ENCODE measurements at places on chromosomes 7 and 10. TPM values are rescaled to one million over a fixed set of nuclear protein-coding genes. Genes with fewer than 3 reads are reported as not detected.

GARIN1A gene
- 4.6 TPM for polyA plus RNA-seq

MSS51 gene
- polyA plus RNA-seq, result 3.3 TPM

INTS1 gene
- polyA plus RNA-seq, result 41.9 TPM

SLC26A5 gene
- not detected for polyA plus RNA-seq

MEIG1 gene
- not detected for polyA plus RNA-seq

SHH gene
- polyA plus RNA-seq, result not detected

C10orf71 gene
- 44.7 TPM for polyA plus RNA-seq

GJD4 gene
- not detected for polyA plus RNA-seq

ALOX5 gene
- polyA plus RNA-seq, result 3.4 TPM

TIMM23B gene
- polyA plus RNA-seq, result 13.8 TPM

DNA sequence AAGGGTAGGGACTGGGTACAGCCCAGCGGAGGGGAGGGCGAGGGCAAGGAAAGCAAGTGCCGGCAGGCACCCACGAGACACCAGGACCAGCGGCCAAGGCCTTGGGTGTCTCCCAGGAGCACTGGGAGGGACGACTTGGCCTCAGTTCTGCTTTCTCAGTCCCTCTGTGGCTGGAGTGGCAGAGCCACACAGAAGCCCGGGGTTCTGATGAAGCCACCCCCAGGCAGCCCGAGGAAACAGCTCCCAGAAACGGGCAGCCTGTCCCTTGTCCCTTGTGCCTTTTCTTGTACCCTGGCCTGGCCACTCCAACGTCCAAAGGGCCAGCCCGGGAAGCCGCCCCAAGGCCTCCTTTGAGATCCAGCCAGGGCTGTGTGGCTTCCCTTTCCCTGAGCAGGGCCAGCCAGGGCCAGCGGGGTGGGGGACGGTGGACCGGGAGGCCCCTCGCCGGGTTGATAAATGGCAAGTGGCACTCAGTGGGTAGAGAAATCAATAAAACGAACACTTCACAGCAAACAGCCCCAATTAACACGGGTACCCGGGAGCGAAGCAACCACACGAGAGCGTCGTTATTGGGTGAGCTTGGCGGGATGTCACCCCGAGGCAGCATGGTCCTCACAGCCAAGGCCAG is 69.8 kb upstream of the GNA12 start:
- DNase-seq, result no peak

GRCh38 chr10:101818872-101819633 is 809 bp upstream of the OGA start:
- DNase-seq, result no peak

DNA sequence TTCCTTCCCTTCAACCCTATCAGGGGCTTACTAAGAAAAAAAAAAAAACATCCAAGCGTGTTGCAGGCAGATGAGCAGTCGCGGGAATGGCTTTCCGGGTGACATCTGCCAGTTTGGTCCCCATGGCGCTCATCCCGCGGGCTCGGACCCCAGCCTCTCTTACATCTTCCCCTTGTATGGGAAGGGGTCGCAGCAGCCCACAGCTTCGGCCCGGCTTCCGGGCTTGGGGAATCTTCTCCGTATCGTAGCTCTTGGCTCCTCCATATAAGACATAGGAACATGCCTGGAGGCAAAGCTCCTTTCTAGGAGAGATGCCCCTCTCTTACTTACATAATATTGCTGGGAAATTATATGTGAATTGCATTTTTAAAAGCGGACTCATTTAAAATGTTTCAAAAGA is 99.5 kb downstream of the CUX1 start:
- DNase-seq, result no peak

DNA sequence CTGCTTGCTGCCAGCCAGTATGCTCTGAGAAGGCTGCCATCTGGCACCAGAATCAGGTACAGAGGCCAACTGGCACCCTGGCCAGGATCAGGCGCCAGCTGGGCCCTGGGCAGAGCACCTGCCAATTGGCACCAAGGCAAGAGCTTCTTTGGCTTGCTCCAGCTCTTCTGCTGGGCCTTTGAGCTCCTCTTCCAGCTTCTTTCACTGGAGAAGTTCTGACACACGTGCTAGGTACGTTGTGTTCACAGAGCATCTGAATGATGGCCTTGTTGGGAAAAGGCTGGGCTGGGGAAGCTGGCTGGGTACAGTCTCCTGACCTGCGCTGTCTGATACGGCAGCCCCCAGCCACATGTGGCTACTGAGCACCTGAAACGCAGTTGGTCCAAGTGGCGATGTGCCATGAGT is 31.7 kb upstream of the OPALIN start:
- peak; percentile 82 for DNase-seq

DNA sequence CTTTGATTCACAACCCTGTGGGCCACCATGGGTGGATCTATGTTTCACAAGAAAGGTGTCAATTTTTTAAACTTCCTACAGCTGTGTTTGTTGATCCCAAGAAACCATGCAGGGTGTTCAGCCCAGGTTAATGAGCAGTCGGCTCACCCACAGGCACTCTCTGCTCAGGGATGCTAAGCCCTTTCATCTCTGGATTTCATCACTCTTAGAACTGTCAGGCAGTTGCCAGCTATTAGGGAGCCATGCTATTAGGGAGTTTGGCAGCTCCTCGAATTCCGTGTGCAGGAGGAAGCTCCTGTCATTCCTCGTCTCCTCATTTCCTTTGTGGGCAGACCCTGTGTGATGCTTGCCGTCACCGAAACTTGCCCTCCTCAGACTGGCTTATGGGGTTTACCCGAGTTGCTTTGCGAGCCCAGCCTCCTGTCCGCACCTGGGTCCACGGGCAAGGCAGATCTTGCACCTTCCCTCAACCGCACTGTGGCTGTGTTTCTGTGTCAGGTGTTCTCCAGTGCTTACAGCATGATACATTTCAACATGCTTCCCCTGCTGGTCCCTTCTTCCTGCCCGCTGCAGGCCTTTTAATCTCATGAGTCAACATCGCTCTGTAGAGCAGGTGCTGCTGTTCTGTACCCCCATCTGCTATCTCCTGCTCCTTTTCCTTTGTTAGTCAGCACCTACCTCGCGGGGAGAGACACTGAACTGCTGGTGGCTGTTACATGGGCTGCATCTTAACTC is 509.8 kb downstream of the SUGCT start:
- no peak for DNase-seq

- DNase-seq, result no peak
These were observed 16.5 kb downstream of the DNAJB12 start for GRCh38 chr10:72338180-72338579.

DNA sequence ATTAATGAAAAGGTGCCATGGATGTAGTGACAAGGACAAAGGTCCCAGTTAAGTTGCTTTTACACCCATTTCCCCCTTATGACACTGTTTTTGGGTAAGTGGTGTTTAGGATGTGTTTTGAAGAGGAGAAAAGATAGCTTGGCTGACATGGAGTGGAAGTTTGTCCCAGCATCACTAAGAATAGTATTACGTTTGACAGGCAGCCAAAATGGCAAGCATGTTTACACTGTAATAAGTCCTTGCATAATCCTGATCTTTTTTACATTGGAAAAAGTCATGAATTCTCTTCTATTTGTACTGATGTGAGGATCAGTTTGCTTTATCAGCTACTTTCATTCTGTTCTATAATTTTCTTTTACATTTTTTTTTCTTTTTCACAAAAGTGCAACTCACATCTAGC is 137.8 kb downstream of the CHRM2 start:
- no peak for DNase-seq

- no peak for DNase-seq
These were observed 271.6 kb downstream of the WDR37 start for GRCh38 chr10:1327759-1328158.

DNA sequence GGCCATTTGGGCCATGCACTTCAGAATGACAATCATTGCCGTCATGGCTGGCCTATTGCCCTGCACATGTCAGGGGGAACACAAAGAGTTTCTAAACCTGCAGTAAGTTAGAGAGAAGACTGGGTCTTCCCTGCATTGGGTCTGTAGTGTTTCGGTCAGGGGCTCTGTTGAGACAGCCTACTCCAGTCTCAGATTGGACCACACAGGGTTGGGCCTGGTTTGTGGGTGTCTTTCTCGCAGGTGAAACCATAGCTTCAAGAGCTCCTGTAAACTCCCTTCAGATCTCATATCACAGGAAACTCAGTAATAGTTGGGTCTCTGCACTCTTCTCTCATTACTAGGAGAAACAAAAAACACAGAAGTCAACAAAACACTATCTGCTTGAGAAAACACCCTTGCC is 7.3 kb upstream of the TARP start:
- no peak for DNase-seq

- no peak for DNase-seq
These were observed 108.5 kb upstream of the TMEM168 start for GRCh38 chr7:112898432-112899290.

GRCh38 chr10:95693071-95693667 is 558 bp downstream of the TCTN3 start:
- DNase-seq, result no peak

GRCh38 chr7:106613848-106614560 is 47.0 kb downstream of the CCDC71L start:
- DNase-seq, result no peak

GRCh38 chr7:28077616-28078015 is 103.0 kb downstream of the JAZF1 start:
- DNase-seq, result no peak

GRCh38 chr7:85851571-85852193 is 664.8 kb upstream of the SEMA3D start:
- DNase-seq, result no peak

GRCh38 chr7:4144172-4144701 is 537.9 kb upstream of the FOXK1 start:
- DNase-seq, result no peak
